Stimulated activated CD8-positive, alpha-beta memory T cell treated with anti-CD3 and anti-CD28 coated beads, Interleukin-2, amount 100 ng/mL, for 1 hour (primary cell): ENCODE measurements at places on chromosomes 12 and 14.

DNA sequence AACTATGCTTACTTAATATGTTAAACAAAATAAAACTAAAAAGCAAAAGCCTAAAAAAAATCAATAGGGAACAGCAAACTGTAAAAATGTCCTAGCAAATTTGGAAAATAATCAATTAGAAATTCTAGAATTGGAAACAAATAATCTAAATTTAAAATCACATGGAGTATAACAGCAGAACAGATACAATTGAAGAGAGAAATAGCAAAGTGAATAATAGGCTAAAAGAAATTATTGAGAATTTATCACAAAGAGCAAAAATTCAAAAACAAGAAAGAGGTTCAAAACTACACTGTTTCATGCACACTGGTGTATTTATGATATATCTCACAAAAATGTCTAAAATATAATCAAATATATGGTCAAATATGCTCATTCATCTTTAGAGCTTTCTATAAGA lies 231.9 kb downstream of the GPHN start:
- DNase-seq: no peak

GRCh38 chr14:103889313-103890051 lies 38.8 kb upstream of the TDRD9 start:
- no peak for DNase-seq

GRCh38 chr12:25644979-25645378 lies 91.9 kb upstream of the LMNTD1 start:
- DNase-seq: no peak

GRCh38 chr12:50934371-50934851 lies 17.9 kb upstream of the HIGD1C start:
- no peak for DNase-seq

GRCh38 chr14:64515053-64515452 lies 10.5 kb downstream of the ZBTB1 start:
- DNase-seq: no peak

- DNase-seq: no peak
Observed at GRCh38 chr12:93318720-93319522, 58.8 kb upstream of the NUDT4 start.

GRCh38 chr14:24360281-24360680 lies 7.7 kb upstream of the NFATC4 start:
- no peak for DNase-seq

DNA sequence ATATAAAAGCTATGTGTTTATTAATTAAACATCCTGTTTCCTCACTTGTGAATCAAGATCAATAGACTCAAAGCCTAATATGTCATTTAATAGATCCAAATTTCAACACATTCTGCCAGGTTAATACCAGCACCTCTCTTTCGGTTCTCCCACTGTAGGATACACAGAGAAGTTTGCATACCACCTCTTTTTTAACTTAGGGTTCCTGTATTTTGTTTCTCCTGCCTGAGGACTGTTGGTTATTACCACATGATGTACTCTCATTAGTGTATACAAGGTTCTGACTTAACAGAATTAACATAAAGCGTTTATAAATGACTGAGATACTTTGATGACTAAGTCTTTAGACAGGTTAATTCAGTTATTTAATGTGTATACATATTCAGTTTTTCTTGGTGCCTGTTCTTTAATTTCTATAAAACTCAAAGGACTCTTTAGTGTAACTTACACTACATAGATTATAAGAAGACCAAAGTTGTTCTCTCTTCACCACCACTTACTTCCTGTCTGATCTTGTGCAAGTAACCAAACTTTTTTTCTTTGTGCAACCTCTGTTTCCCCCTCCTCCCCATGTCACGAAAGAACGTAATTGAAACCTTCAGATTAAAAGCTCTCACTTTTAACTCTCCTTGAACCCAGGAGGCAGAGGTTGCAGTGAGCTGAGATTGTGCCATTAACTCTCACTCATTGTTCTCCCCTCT lies 89.8 kb upstream of the DNM1L start:
- DNase-seq: no peak

DNA sequence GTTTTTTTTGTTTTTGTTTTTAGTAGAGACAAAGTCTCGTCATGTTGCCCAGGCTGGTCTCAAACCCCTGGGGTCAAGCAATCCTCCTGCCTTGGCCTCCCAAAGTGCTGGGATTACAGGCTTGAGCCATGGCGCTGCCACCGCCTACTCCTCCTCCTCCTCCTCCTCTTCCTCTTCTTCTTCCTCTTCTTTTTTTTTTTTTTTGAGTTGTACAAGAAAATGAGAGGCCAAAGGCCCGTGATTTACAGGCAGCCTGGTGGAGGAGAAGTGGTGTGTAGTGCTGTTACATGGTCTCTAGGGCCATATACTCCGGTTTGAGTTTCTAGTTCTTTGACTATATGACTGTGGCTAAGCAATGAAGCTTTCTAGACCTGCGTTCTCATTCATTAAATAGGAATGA lies 29.6 kb upstream of the SPPL3 start:
- DNase-seq: no peak

- DNase-seq: no peak
Observed at GRCh38 chr12:104463368-104463767, 6.6 kb downstream of the CHST11 start.

DNA sequence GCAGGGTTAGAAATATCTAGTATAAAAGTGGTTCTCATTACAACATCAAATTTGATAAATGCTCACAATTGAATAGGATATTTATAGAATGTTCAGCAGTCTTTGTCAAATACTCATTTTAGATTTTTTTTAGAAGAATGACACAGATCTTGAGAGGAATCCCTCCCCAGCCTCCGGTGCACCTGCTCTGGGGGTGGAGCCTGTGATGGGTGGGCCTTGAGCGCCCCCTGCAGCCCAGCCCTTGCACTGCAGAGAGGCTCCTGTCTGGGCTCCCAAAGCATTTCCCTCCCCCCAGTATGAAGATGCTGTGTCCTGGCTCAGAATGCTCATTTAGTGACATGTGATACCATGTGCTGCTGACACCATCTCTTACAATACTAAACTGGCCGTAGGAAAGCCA lies 792.3 kb downstream of the TMEM121 start:
- DNase-seq: no peak

- no peak for DNase-seq
Observed at GRCh38 chr14:64217308-64217707, 76.9 kb downstream of the ESR2 start.

DNA sequence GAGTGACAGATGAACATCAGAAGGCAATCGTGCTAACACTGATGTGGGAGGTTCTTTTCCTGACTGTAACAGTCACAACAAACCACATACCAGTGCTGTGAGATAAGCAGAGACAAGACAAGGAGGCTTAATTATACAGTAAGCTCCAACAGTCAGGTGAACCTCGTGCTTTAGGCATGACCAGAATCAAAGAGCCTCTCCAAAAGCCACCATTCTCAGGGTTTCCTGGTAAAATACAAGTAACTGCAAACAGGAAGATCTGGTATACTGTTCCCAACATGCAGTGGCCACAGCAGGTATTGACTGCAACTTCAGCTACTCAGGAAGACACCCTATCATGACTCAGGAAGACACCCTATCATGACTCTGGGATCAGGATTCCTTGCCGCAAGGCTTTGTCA lies 47.3 kb upstream of the GTF2A1 start:
- no peak for DNase-seq

- no peak for DNase-seq
Observed at GRCh38 chr12:118033902-118034301, 17.4 kb downstream of the RFC5 start.

GRCh38 chr14:100010679-100011078 lies 54.5 kb upstream of the EVL start:
- DNase-seq: no peak

DNA sequence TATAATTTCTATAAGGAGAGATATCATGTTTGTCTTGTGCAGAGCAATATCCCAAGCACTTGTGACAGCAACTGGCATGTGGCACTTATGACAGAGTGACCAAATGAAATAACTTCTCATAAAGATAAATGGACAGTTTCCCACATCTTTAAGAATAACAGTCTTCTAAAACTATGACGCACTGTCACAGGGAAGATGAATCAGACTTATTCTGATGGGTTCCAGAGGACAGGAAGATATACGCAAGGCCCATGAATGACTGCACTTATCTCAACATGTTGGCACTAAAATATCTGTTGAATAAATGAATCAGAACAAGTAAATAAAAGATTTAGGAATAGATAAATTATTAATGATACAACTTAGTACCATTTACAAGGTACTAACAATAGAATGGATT lies 465.8 kb upstream of the SYT1 start:
- DNase-seq: no peak

DNA sequence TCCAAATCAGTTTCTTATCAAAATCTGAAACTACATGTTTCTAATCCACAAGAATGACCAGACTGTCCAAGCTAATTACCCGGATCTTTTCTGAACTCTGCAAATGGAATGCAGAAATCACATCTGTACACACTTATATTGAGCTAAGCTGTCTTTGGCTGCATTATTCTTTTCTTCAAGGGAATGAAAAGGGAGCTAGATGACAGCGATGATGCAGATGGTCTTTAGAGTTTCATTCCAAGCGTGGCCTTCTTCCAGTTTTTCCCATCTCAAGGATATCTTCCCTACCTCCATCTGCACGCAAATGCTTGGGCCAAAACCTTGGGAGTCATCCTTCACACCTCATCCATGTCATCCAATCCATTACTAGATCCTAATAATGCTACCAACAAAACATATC lies 12.6 kb downstream of the KCNH5 start:
- DNase-seq: no peak

- DNase-seq: no peak
Observed at GRCh38 chr12:121366063-121366459, 13.8 kb upstream of the ANAPC5 start.

GRCh38 chr14:55139696-55140509 lies 10.9 kb downstream of the LGALS3 start:
- DNase-seq: no peak

- no peak for DNase-seq
Observed at GRCh38 chr12:104049278-104049902, 597 bp downstream of the GLT8D2 start.

GRCh38 chr14:100086361-100086760 lies 21.1 kb downstream of the EVL start:
- no peak for DNase-seq

DNA sequence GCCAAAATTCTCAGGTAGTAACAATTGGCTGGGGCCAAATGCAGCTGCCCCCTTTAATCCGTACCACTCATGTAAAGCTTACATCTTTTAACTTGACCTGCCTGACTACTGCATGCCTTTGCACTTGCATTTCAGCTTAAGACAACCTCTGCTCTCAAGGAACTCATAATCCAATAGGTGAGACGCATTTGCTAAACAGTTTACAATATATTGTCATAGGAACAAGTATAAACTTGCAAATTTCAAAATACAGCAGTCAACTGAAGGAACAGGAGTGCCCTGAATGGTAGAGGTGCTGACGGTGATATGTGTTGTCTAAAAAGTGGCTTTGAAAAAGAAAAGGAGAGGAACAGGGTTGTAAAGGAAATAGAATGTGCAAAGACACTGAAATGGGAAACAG lies 3.6 kb upstream of the BRMS1L start:
- DNase-seq: no peak

- DNase-seq: no peak
Observed at GRCh38 chr12:53972152-53972702, 699 bp upstream of the HOXC11 start.

DNA sequence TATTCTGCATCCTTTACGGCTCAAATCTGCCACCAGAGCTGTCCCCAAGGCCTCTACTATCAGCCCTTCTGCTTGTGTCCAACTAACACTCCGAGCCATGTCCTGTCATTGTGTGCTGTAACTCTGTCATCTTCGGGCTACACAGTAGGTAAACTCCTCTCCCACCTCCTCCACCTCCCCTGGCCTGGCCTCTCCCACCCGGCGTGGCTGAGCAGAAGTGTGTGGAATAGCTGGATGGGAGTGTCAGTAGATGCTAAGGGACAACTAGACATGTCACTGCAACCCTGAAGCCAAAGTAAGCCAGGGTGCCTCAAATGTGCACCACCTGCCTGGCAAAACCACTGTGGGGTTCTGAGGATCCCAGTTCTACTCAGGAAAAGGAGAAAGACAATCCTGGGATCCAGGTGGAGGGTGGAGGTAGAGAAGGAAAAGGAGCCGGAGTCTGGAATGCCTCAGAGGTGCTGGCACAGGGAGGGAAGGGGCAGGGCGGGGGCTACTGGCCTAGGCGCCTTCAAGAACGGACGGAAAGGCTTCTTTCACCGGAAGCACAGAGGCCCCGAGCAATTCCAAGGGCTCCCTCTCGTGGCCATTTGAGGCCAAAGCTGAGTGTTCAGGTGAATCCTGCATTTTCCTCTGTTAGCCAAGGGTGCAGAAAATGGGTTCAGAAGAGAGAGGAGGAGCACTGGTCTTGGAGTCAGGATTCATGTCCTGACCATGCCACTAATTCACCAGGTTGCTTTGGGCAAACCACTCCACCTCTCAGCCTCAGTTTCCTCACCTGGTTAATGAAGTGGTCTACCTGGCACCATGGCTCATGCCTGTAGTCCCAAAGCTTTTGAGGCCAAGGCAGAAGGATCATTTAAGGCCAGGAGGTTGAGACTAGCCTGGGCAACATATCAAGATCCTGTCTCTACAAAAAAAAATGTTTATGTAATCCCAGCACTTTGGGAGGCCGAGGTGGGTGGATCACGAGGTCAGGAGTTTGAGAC lies 20.5 kb upstream of the FAM181A start:
- DNase-seq: peak; percentile 25

DNA sequence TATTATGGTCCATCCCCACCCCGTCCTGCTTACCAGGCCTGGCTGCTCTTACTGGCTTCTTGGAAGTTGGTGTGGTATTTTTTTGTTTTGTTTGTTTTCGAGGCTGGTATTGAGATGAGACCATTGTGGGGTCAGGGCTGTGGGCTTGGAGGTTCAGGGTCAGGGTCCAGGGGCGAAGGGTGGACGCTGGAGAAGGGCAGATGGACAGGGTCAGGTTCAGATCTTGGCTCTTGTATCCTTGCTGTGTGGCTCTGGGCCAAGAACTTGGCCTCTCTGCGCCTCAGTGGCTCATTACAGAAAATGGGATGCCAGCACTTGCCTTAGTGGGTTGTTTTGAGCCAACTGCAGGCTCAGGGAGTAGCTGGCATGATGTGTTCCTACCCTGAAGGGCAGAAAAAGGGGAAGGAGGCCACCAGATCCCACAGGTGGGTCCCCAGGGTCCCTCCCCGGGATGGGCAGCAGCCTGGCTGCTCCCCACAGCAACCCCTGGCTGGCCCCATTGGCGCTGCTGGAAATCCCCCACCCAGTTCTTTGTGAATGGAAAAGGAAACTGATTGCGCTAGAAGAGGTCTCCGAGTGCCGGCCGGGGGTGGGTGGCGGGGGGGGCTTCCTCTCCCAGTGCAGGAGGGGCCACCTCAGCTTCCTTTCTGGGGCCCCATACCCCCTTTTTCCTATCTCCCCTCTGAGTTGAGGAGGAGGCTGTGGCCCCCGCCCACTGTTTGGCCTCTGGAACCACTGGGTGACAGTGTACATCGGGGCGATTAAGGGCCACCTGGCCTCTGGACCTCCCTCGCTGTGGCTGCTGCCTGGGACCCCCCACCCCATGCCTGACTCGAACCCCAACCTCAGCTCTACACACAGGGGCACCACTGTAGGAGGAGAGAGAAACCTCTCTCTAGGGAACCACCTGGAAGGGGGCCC lies 25.0 kb downstream of the SH2B3 start:
- DNase-seq: peak; percentile 58

- DNase-seq: no peak
Observed at GRCh38 chr12:131056626-131057025, 102.9 kb downstream of the ADGRD1 start.
